Karpas-422 (cell line): ENCODE measurements at places on chromosomes 3 and 15.
A peak's percentile ranks its signal among the peaks of the same experiment; 100 is the strongest.

GRCh38 chr3:119236756-119237155, 3.9 kb downstream of the B4GALT4 start:
- no peak for DNase-seq

- no peak for DNase-seq
Observed at GRCh38 chr3:62496503-62496902, 123.2 kb upstream of the FEZF2 start.

DNA sequence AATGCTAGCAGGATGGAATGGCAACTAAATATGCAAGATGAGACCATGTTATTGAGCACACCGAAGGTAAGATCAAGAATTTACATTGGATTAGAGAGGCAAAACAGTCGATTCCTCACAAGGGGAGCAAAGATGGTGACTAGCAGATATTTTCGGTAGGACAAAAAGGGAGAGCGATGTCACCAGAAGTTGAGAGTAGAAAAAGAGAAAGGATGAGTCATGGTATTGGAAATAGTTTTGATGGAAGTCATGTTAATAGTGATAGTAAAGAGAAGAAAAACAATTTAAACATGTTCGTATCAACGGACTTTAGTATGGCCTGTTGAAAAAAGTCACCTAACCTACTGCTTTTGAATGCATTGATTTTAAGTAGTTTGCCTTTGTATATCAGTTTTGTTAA, 55.0 kb downstream of the UBE2E2 start:
- DNase-seq = no peak

- peak; percentile 86 for DNase-seq
Observed at GRCh38 chr3:132641837-132642538, 17.6 kb downstream of the ACAD11 start.

DNA sequence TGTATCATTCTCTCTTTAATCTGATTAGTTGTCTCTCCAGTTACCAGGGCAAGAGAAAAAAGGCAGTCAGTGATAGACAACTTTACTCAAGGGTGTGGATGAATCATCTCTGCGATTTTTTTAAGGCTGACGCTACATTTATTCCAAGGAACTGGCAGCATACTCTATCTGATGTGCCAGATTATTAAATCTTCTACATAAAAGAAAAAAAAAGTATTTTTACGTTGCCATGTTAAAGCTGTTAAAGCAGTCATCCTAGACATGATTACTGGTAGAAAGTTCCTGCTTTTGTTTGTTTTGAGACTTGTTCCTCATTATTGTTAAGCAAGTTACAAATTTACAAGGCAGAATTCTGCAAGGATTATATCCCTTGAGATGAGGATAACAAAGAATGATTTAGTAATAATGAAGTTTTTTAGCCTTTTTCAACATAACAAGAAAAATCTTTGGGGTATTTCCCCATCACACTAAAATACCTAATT, 121.7 kb downstream of the CBLB start:
- no peak for DNase-seq

DNA sequence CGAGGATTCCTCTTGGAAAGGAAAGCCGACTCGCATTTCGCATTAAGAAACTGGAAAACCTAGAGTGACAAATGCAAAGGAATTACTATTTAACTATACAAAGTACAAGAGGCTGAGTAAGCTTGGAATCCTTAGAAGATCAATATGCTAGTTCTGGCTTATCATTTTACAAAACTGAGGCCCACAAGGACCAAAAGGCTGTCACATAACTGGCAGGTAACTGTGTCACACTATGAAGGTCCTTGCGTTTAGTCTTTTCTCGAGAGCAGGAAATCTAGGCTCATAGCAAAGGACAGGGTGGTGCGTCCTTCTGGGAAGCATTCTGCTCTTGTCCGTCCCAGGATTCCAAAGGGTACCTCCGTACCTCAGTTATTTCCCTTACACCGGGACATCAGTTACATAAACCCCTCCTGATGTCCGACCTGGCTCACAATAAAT, 629 bp downstream of the RPL24 start:
- DNase-seq = peak; percentile 62

GRCh38 chr15:56428821-56429458, 36.0 kb downstream of the MNS1 start:
- DNase-seq = peak; percentile 77

DNA sequence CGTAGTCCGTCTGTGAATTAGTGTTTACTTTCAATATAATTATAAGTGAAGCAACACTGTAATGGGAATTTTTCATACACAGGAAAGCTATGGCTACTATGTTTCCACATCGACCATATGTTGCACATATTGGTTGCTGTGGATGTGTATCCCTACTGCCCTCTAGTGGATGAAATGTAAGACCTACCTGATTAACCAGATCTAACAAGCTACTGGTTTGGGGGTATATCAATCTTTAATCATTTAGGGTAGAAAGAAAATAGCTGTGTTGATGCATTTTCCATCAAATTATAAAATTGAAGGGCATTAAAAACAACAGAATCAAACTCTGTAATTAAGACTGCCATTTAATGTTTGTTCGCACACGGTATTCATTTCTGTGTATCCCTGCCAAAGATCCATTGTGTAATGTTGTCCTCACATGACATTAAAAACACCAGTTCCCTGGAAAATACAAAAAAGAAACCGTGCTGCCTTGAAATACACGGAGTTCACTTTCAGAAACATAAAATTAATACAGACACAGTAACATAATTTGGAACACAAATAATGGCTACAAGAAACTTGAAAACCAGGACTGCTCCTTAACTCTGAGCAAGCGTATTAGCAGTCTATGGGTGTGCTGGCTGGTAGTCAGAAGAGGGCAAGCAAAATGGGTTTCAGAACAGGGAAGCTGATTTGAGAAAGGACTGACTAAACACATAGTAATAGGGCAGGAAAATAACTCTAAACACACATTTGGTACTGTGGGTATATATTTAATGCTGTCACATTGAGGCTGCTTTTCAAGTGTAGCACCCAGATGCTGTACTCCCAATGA, 125.1 kb downstream of the TIGIT start:
- DNase-seq = peak; percentile 83

- DNase-seq = no peak
Observed at GRCh38 chr15:43244092-43244491, 22.6 kb downstream of the TGM5 start.

- DNase-seq = no peak
Observed at GRCh38 chr3:134608023-134608770, 42.6 kb downstream of the KY start.

DNA sequence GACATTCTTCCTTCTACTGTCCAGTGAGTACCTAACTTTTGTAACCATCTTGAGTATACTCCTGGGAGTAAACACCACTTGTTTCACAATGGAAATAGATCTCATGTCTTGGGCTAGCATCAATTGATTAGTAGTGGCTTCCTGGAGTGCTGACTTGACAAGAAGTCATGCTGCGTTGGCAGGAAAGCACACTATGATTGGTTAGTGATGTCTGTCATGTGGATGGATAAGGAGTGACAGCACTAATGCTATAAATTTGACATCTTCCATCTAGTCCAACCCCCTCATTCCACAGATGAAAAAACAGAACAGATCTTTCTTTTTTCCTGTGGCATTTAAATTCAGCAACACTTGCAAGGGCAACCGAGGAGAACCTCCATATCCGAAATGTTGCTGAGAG, 47.6 kb upstream of the PRICKLE2 start:
- DNase-seq = no peak

DNA sequence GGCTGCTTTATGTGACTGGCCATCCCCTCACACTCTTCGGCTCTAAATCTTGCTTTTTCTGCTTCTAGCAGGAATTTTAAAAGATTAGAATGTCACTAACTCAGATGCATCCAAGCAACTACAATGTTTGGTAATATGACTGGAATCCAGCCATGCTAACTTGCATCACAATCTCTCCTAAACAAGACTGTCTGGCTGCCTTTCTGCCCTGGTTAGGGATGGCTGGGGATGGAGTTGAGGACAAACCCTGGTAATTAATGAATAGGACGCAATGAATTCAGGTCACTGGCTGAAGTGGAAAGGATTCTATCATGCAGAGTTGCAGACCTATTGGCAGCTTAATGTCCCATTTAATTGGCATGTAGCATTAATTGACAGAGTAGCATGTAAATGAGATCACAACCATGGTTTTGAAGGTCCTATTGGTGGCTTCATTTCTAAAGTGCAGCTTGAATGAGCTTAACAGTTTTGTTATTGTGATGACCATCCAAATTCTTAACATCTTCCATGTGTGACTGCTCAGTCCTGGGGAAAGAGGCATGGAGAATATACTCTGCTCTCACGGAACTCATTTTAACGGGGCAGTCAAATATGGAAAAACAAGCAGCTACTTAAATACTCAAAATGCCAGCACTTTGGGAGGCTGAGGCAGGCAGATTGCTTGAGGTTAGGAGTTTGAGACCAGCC, 21.7 kb downstream of the NMNAT3 start:
- no peak for DNase-seq

DNA sequence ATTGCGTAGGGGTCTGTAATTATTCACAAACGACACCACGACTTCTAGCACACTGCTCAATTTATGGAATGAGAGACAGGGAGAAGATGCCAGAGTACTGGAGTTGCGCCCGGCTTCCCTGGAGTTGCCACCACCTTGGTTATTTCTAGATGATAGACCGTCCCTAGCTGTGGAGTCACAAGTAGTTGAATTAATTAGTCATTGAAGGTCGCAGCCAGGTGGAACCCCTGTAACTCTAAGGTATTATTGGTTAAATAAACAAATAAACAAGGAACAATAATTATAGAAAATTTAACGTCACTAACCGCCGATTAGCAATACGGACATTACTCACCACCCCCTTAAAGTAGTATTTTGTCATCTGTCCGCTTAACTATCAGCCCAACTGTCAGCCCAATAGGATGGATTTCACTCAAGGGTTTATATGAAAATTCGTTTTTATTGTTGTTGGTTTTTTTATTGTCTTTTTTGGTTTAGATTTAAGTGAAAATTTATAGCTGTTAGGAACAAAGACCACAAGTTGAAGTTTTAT, 911 bp upstream of the AZI2 start:
- no peak for DNase-seq

DNA sequence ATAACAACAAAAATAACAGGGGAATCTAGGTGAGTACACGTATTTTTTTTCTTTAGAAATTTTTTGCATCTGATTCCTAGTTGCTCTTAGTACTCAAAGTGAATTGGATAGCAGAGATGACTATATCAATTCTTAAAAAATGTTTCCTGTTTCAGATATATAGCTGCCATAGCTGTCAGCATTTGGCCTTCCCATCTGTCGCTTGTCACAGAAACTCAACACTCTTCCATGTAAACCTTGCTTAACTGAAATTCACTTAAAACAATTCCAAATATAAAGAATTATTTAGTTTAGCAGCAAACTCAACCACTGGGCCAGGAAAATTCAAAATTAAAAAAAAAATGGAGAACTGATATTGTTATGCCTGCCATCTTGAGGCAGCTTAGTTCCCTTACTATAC, 807.5 kb downstream of the IGSF11 start:
- DNase-seq = no peak

DNA sequence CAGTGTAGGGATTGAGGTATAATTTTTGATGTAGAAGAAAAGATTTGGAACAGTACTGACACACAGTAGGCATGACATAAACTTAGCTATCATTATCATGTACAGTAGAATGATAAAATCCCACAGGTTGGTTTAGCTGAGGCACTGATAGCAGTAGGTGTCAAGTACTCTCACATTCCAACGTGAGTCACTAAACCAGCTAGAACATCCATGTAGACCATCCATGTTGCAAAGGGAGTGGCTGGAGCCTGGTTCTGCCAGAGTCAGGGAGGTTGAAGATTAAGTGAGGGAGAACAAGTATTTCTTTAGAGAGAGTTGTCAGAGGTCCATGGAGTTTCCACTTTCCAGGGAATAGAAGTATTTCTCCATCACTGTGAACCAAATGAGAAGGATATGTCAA, 157.2 kb upstream of the TMEM108 start:
- no peak for DNase-seq

GRCh38 chr3:132593947-132594323, 3.1 kb upstream of the ACKR4 start:
- no peak for DNase-seq

GRCh38 chr15:82647045-82647834, at the start of gene CPEB1:
CPEB1 (minus strand) TSS chr15:82647363; CDS start chr15:82628459, 18,904 bp downstream.
- no peak for DNase-seq

- peak; percentile 63 for DNase-seq
Observed at GRCh38 chr15:62742409-62743171, 300.0 kb upstream of the TPM1 start.

GRCh38 chr15:57743424-57743823, 36.9 kb downstream of the POLR2M start:
- DNase-seq = no peak

DNA sequence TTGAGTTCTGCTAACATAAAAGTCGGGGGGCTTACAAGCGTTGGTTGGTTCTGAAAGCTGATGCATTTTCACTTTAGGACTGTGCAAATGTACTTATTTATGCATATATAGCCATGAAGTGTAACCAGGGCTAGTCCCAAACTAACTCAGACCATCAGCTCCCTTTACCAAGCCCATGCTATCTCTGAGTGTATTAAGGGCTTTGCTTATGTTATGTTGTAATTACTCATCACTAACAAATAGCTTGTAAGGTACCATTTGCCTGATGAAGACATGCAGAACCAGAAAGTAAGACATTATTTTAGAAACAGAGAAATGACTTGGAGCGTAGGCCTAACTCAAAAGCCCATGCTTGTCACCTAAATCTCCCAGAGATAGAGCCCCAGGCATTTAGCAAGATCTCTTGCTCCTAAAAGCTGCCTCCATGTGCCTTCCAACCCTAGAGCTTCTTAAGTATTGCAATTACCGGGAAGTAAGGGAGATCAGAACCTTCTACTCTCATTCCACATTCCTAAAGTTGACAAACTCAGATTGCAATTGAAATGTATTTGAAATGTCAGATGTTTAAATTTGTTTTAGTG, 362.9 kb upstream of the RBMS3 start:
- no peak for DNase-seq
